T-helper 1 cell (primary cell): ENCODE measurements at places on chromosomes 2 and 18.

GRCh38 chr2:64914735-64915509 is 74.3 kb upstream of the SLC1A4 start:
- DNase-seq = no peak

DNA sequence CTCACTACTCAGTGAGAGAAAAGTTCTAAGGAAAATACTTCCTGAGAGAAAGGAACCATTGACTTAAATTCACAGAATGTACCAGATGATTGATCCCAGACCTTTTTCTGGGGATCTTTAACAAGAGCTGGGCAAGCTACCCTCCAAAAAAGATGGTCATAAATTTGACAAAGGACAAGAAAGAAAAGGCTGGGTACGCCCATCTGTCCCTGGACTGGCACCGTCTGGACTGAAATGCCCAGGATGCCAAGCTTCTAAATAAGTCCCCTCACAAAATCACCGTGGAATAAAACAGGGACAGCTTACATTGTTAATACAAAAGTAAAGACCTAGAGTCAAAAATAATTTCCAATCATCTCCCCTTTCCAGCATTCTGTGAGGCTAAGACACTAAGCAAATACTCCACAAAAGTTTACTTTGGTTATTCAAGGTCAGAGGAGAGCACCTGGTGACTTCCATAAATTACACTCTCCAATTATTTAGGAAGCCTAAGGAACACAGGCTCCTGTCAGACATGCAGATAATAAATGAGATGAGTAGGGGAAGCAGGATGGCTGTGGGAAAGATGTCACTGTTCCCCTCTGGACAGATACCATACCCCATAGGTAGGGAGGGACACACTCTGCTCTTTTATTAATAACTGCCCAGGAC is 69.9 kb downstream of the UXS1 start:
- no peak for DNase-seq

GRCh38 chr2:85740193-85740592 is 13.6 kb upstream of the ATOH8 start:
- no peak for DNase-seq

GRCh38 chr2:217326238-217327022 is 466.6 kb upstream of the TNP1 start:
- no peak for DNase-seq

- no peak for DNase-seq
These were observed 77.9 kb upstream of the KLF7 start for GRCh38 chr2:207243601-207244000.

GRCh38 chr2:65367524-65367923 is 64.9 kb downstream of the SPRED2 start:
- DNase-seq = no peak

GRCh38 chr2:231709981-231710798 is 1.9 kb downstream of the PTMA start:
- peak; percentile 79 for DNase-seq

GRCh38 chr2:134778372-134778771 is 59.6 kb upstream of the TMEM163 start:
- no peak for DNase-seq

- no peak for DNase-seq
These were observed 262.7 kb downstream of the ATAD2B start for GRCh38 chr2:23664066-23664788.

GRCh38 chr2:202965810-202966460 is 48.7 kb upstream of the NBEAL1 start:
- DNase-seq = peak; percentile 78

DNA sequence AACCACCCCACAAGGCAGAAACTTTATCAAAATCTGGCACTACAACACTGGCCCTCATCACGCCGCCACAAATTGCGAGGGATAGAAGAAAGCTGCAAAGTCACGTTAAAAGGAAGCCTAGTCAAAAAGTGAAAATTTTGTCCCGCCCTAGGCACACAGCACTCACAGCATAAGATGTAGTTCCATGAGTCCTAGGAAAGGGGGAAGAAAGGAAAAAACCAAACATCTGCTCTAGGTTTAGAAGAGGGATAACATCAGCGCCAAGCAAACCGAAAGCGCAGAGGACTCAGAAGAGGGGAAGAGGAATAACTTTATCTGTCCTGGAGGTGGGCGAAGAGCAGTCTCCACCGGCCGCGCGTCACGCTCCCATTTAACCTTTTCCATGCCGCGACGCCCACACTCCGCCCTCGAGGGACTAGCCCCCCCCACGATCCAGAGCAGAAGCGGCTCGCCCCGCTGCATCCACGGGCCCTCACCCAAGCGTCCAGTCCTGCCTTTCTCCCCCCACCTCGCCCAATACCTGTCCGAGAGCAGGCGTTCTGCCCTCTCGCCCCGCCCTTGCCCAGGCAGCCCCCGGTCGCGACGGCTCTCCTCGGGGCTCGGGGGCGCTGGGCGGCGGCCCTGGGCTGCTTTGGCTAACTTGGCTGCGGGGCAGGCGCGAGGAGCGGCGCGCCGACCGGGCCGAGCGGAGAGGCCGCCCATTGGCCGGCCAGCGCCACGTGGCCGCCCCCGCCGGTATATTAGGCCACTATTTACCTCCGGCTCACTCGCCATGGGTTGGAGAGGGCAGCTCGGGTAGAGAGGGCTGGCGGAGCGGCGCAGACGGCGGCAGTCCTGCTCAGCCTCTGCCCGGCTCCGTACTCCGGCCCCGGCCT is at the start of gene HOXD1:
HOXD1 (plus strand) TSS at position 770 of the 875 bp plus-strand sequence. CDS start 134 bp downstream, outside the sequence.
- DNase-seq = no peak

DNA sequence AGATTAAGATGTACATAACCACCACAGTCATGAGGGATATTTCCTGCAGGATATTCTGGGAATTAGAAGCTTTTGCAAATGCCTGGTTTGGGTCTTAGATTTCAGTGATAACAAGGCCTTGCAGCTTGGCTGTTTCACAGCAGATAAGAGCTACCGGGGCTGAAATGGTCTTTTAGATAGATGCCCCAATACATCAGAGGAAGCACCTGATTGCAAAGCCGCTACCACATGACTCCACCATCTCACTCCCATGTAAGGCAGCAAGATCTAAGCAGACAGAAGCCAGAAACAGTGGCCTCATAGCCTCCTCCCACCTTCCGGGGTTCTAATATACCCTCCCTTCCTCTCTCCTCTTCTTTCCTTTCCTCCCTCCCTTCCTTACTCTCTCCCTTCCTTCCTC is 31.1 kb upstream of the EPG5 start:
- DNase-seq = no peak

GRCh38 chr2:72153026-72153791 is 5.5 kb upstream of the CYP26B1 start:
- no peak for DNase-seq

GRCh38 chr2:49122107-49122506 is 32.2 kb downstream of the FSHR start:
- no peak for DNase-seq

DNA sequence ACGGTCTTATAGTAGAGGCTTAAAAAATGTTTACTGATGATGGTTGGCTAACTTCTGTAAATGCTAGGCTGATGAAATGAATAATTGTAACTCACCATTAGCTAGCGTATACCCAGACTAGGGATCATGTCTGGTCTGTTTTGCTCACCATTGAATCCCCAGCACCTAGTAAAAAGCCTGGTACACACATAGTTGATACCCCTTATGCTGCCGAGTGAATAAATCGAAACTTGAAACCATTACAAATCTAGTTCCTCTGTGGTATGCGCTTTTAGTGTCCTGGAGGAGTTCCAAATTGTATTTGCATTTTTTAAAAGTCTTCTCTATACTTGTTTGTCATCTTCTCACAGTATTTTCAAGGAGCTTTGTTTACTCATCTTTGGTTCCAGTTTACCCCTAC is 1.3 kb downstream of the TAF1B start:
- DNase-seq = no peak

DNA sequence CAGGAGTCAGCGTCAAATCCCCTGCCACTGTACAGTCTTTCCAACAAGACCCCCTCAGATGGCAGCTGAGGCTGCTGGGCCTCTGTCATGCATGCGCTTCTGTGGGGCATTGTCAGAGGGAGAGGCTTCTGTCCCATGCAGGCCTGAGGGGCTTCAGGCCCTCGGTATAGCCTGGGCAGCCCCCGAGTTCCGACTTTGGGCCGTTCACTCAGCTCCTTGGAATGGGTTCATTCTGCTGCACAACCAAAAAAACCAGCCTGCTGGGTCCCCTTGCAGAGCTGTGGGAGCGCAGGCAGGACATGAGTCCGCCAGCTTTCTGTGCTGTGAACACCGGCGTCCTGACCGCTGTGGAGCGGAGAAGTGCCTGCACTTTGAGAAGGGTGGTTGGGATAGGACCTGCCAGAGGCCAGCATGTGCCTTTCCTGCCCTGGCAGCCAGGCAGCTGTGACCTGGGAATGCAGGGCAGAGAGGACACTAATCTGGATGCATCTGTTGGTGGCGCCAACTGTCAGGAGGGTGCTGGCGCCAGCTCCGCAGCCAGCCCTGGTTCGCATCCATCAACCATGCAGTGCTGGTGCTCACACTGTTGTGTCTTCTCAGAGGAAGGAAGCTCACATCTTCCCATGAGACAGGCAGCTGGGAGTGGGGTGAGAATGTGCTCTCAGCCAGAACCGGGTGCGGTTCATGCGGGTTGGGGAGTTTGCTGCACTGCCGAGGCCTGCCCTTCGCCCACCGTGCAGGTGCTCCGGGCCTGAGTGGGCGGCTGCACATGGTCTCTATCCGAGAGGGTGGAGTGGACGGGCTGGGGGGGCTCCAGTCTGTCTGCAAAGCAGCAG is 14.3 kb downstream of the ARHGEF4 start:
- no peak for DNase-seq

- no peak for DNase-seq
These were observed 149.3 kb upstream of the ALPP start for GRCh38 chr2:232228971-232229894.

DNA sequence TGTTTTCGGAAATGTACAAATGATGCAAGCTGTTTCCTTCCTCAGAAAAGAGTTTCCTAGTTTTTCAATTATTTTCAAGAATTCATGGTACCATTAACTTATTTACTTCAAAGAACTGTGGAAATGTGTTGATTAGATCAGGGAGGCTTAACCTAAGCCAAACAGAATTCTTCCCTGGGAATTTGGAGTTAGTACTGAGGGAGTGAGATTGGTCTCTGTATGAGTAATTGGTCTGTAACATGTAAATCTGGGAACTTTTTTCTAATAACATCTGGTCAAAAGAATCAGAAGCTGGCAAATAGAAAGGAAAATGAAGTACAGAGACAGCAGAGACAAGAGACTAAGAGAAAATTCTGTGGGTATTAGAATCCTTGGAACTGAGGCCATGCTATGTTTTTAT is 145.8 kb downstream of the BABAM2 start:
- no peak for DNase-seq

DNA sequence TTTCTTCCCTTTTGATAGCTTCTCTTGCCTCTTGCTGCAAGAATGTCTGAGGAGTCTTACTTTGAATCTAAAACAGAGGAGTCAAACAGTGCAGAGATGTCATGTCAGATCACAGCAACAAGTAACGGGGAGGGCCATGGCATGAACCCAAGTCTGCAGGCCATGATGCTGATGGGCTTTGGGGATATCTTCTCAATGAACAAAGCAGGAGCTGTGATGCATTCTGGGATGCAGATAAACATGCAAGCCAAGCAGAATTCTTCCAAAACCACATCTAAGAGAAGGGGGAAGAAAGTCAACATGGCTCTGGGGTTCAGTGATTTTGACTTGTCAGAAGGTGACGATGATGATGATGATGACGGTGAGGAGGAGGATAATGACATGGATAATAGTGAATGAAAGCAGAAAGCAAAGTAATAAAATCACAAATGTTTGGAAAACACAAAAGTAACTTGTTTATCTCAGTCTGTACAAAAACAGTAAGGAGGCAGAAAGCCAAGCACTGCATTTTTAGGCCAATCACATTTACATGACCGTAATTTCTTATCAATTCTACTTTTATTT is 133.5 kb upstream of the CDCA7 start:
- no peak for DNase-seq

GRCh38 chr2:187215532-187216240 is 232.4 kb downstream of the CALCRL start:
- DNase-seq = no peak

GRCh38 chr2:215756346-215756730 is 257.0 kb downstream of the MREG start:
- no peak for DNase-seq

DNA sequence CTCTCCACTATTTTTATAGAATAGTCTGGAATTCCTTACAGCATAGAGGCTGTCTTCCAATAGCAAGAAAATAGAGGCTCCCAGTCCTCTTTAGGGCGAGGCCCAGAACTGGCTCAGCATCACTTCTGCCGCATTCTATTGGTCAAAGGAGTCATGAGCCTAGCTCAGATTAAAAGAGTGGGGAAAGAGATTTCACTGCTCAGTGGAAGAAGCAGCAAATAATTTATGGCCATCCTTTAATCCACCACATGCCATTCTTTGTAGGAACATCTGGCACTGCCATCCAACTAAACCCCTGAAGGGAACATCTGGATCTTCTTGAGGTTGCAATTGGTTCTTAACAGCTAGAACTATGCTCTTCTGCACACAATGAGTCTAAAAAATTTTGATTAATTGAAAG is 43.4 kb upstream of the NEUROD1 start:
- DNase-seq = no peak

GRCh38 chr2:42010743-42011298 is 37.0 kb upstream of the PKDCC start:
- no peak for DNase-seq

DNA sequence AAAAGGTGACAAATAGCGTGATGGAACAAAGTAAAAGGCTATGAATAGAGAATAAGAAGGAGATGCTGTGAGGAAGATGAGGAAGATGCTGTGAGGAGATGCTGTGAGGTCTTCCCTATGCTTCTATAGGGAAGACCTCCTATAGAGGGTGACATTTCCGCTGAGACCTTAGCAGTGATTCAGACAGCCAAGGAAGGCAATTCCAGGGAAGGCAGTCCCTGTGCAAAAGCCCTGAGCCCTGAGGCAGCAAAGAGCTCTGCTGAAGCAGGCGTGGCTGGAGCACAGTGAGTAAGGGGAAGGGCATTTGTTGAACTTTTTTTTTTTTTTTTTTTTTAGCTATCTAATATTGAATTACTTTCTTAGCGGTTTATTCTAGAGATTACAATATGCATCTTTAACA is 142.7 kb upstream of the FOSL2 start:
- no peak for DNase-seq

DNA sequence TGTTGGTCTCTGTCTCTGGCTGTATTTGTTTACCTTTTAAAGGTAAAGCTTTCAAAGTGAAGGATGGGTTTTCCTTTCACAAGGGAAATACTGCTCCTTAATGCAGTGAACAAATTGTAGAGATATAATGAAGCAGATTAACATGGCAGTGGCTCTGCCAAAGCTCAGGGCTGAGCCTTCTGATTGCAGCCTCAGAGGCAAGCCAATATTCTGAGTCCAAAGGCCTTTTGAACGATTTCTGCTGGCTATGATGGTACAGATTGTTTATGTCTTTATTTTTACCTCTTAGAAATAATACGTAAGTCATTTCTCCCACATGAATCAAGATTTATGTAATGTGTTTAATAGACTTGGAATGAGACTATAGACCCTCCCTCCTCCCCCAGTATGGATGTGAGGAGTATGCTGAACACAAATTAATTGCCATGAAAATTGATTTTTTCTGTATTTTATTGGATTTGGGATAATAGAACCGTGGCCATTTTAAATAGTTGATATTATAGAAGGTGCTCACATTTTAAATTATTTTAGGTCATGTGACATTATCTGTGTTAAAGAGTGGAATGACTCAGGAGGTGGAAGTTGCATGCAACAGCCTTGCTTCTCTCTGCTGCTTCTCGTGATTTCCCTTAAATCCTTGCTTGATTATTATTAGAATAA is 772 bp downstream of the SCN2A start:
- DNase-seq = no peak

GRCh38 chr2:32403782-32404181 is 47.0 kb downstream of the BIRC6 start:
- no peak for DNase-seq

- DNase-seq = no peak
These were observed 108.0 kb upstream of the SALL3 start for GRCh38 chr18:78871618-78872017.

- DNase-seq = no peak
These were observed 10.7 kb upstream of the CWC22 start for GRCh38 chr2:180017784-180018183.
